ENCODE measurements at places on chromosomes 3 and 15.

DNA sequence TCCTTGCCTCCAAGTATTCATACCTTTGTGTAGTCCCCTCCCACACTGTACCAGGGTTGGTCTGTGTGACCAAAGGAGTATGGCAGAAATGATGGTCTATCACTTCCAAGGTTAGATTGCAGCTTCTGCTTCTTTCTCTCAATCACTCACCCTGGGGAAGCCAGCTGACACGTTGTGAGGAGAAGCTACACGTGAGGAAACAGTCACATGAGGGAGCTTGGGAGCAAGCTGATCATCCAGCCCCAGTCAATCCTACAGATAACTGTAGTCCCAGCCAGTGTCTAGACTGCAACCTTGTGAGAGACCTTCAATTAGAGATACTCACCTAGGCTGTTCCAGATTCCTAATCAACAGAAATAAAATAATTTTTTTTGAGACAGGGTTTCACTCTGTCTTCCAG, 6.2 kb upstream of the ZNF774 start:
- no peak for DNase-seq

GRCh38 chr3:10614168-10614567, 108.8 kb upstream of the ATP2B2 start:
- no peak for DNase-seq

DNA sequence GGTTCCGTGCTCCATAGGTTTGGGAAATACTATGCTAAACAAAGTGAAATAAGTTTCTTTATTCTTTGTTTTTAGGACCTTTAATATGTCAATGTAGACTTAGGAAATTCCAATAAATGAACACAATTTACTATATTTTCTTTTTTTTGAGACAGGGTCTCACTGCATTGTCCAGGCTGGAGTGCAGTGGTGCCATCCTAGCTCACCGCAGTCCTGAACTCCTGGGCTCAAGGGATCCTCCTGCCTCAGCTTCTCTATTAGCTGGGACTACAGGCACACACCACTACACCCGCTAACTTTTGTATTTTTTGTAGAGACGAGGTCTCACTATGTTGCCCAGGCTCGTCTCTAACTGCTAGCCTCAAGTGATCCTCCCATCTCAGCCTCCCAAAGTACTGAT, 12.4 kb upstream of the HOMER2 start:
- DNase-seq: no peak

DNA sequence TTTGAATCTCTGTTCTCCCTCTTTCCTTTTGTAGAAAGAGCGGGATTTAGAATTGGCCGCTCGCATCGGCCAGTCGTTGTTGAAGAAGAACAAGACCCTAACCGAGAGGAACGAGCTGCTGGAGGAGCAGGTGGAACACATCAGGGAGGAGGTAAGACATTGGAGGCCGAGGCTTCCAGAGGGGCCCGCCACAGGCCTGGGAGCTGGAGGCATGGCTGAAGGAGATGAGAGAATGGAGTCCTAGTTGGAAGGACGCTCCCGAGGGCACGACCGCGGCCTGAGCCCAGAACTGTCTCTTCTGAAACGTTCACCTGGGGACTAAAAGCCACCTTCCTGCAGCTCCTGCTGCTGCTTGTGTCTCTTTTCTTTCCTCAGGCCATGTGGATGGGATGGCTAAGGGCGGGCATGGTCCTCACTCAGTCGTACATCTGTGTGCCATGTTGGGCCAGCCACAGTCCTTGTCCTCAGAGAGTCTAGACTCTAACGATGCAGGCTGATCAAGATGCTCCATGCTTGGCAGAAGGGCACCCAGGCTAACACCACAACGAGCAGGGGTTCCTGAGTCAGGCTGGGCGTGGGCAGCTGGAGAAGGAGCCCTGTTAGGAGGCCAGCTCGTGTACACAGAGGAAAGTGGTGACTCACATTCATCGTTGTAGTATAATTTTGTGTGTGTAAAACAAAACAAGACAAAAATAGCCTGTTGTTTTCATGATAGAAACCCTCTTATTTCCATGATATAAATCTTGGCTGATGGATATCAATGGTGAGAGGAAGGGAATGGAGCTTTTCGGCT, 81.1 kb downstream of the CCK start:
- no peak for DNase-seq

DNA sequence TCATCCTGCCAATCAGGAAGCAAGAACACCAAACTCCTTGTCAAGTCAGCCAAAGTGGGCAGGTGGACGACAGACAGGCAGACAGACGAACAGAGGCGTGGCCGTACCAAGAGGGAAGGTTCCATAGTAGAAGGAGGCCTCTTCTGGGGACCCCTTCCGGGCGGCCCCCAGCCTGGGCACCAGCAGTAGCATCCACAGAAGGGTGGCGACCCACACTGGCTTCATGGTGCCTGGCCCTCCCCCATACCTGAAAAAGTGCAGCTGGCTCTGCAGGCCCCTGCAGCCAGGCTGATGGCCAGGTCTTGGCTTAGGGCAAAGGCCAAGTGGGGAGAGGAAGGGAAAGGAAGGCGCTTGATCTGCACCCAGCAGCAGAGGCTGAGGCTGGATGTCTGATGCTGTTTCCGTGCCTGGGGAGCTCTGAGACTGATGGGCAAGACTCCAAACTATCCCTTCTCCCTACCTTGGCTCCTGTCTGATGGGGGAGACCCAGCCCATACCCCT, 607 bp downstream of the LCTL start:
- DNase-seq: no peak

- DNase-seq: no peak
Measured at GRCh38 chr3:110253794-110254193, 817.8 kb upstream of the NECTIN3 start.

DNA sequence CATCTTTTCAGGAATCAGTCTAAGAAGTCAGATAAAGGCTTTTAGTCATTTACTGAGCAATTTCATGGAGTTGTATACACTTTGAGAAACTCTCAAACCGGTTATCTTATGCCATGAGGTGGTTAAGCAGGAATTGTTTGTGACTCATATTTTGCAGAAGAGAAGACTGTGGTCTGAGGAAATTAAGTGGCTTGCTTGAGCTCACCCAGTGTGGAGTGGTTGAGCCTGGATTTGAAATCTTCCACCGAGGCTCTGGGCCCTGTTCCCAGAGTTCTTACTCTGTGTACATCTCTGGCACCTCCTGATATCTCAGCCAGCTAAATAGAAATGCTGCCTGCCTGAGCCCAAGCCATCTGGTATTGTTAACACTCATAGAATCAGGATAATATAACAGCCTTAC, 37.8 kb upstream of the BCL6 start:
- DNase-seq: no peak

GRCh38 chr3:46881596-46882376, 4.3 kb downstream of the PTH1R start:
- no peak for DNase-seq

- no peak for DNase-seq
Measured at GRCh38 chr3:128496602-128497304, 3.8 kb upstream of the GATA2 start.

DNA sequence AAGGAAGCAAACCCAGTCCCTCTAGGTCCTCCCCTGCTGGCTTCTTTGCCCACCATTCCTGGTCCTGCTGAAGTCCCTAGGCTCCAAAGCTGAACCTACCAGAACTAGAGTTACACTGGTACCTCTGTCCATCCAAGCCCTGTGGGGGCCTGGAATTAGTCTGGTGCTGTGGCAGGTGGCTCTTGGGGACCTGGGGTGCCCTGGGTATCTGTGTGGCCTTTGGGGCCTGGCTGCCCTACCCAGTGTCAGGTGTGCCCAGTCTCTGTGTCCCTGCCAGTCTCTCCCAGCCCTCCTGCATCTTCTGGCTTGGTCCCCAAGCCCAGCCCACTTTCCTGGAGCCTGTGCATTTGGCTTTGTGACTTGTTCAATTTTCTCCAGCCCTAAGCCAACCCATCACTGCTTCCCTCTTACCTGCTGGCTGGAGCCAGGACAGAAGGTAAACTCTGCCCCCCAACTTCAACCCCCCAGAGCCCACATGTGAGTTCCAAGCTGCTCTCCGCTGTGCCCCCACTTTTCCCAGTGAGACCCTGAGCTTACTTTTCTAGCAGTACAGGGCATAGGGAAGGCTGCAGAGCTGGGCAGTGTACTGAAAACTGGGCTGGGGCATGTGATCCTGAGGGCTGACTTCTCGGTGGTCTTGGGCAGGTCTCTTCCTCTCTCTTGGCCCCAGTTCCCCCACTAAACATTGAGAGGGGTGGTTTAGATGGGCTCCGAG, 28.3 kb upstream of the HHATL start:
- no peak for DNase-seq

DNA sequence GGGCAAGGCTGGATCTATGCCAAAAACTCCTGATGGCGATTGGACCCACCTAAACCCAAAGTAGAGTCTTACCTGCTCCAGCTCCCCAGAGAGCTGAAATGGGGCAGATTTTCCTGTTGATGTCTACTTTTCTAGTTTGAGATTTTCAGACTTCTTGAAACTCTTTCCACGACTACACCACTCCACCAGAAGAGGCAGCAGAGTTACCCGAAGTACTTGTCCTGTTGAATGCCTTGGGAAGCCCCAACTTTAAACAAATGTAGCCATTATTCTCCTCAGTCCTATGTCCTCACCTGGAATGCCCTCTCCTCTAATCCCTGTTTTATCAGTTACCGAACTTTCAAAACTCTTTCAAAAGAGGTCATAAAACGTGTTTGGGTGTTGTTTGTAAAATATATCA, 843.8 kb downstream of the VGLL3 start:
- no peak for DNase-seq

DNA sequence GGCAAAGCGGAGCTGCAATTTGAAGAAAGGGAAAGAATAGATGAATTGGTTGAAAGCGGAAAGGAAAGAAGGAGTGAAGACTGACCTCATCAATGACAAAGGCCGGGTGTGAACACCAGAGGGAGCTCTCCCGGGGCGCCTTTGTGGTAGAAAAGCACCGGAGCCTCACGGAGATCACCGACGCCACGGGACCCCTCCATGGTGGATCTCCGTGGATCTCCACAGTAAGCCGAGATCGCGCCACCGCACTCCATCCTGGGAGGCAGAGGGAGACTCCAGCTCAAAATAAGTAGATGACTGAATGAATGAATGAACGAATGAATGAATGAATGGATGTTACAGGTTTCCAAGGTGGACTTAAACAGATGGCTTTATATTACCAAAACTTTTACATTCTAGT, 25.0 kb downstream of the GPR160 start:
- DNase-seq: no peak

GRCh38 chr3:21216598-21216997, 534.4 kb downstream of the ZNF385D start:
- DNase-seq: no peak

DNA sequence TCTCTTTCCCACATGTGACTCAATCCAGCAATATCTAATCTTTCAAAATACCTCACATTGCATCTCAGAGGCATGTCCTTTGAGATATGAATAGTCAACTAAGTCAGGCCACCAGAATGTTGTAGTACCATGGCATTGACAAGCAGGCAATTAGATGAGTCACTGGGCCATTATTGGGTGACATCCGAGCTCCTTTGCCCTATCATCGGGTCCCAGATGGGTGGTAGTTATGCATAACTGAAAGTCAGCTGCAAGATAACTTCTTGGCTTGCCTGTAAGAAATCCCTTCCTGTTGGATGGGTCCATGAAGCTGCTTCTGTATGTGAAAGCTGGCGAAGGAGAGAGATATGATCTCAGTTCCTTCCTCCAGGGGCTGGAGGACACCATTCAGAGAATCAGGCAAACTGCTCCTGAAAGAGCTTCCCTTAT, 32.8 kb downstream of the ARRDC4 start:
- DNase-seq: no peak

GRCh38 chr3:130424837-130425236, 79.4 kb downstream of the COL6A5 start:
- DNase-seq: no peak

GRCh38 chr15:93029836-93030429, 59.1 kb downstream of the RGMA start:
- no peak for DNase-seq

GRCh38 chr3:39407773-39408492, 1.4 kb downstream of the RPSA start:
- no peak for DNase-seq

DNA sequence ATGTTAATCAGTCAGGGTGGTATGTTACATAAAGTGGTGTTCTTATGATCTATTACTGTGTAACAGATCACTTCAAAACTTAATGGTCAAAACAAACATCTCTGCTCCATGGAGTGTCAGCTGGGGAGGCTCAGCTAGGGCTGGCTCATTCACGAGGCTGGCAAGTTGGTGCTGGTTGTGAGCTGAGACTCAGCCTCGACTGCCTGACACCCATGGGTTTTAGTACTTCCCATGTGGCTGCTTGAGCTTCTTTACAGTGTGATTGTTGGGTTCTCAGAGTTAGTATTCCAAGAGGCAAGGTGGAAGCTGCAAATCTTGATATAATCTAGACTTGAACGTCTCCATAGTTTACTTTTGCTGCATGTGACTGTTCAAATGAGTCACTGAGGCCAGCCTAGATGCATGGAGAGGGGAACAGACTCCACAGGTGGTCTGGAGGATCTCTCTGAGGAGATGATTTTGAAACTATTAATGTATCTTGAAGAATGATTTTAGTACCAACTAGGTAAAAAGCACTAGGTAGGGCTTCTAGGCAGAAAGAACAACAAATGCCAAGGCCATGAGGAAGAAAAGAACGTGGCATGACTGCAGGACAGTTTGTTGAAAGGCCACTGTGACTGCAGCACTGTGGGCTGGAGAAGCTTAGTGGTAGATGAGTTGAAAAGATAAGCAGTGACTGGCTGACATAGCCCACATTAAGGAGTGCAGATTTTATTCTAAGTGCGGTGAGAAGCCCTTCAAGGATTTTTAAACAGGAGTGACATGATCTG, 281.1 kb upstream of the PROK2 start:
- DNase-seq: no peak

GRCh38 chr15:59764775-59765174, 75.7 kb upstream of the BNIP2 start:
- DNase-seq: no peak

GRCh38 chr3:126132751-126133511, 47.5 kb downstream of the ALDH1L1 start:
- no peak for DNase-seq

DNA sequence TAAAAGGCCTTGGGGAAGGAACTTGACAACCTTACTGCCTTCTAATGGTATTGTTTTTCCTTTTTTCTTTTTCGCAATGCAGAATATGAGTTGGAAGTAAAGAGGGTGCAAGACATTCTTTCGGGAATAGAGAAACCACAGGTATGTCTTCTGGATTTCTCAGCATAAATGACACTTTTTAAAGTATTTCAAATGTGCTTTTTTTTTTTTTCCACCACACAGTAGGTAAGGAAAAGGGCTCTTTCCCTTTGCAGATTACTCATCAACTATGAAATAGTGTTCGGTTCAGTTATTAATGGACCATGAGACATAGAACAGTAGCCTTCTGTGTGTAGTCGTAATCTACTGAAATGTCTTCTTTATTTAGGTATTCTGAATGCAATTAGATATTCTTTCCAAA, 162.4 kb downstream of the GHSR start:
- no peak for DNase-seq
